Activated CD4-positive, alpha-beta T cell treated with anti-CD3 and anti-CD28 coated beads, Interleukin-2, Interleukin-6, amounts not matched to agents 100 ng/mL and 50 ng/mL, durations not matched to agents 16 hours and 8 hours (primary cell): ENCODE measurements at places on chromosomes 5 and 9.

DNA sequence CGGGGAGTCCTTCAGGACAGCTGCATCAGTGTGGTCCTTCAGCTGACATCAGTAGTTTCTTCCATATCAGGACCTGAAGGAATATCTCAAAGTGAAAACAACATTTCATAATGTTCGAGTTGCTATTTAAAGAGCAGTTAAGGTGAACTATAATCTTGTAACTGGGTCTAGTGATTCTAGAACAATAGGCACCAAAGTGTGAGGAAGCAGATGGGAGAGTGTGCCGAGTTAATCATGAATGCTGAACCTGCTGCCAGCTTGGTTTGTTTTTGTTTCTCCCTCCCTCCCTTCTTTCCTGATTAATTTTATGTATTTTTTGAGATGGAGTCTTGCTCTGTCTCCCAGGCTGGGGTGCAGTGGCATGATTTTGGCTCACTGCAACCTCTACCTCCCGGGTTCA, 3.6 kb upstream of the PTGR1 start:
- DNase-seq: no peak

DNA sequence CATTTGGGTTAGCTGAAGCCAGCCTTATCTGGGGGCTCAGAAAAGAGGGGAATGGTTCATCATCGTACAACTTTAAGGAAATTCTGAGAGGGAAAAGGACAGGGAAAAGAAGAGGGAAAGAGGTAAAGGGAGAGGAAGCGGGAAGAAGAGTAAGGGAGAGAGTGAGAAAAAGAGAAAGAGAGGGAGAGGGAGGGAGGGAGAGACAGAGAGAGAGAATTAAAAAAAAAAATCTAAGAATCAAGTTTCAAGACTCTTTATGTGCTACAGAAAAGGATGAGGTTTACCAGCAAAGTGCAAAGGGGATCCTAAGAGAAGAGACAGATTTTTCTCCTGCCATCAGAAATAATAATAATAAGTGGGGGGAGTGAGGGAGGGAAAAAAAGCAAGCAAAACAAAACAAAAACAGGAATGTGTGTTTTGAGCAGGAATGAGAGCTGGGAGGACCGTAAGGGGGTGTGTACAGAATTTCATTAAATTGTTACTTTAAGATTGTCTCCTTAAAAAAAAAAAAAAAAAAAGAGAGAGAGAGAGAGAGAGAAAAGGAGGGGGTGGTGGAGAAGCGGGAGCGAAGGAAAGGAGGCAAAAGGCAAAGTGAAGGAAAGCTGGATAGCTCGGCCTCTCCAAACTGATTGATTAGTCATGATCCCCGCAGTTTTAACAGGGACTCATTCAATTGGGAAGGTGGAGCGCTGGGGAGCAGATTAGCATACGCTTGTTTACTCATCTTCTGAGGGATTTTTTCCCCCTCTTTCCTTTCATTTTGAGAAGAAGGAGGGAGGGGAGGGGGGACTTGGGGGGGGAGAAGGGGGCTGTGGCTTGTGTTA, 438 bp upstream of the PAPPA start:
- DNase-seq: no peak

DNA sequence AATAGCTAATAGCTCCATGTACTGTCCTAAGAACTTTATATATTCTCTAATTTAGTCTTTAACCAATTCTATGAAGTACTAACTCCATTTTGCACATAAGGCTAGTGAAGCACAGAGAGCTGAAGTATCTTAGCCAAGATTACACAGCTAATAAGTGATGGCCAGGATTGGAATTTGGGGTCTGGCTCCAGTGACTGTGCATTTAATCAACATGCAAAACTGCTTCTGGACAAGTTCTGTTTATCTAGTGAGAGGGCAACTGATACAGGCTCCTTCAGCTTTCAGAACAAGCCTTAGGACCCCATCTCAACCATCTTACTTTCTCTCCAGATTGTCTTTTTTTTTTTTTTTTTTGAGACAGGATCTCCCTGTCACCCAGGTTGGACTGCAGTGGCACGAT, 21.3 kb downstream of the SLC25A25 start:
- no peak for DNase-seq

GRCh38 chr5:14208071-14209021, 65.2 kb downstream of the TRIO start:
- DNase-seq: peak; percentile 27

DNA sequence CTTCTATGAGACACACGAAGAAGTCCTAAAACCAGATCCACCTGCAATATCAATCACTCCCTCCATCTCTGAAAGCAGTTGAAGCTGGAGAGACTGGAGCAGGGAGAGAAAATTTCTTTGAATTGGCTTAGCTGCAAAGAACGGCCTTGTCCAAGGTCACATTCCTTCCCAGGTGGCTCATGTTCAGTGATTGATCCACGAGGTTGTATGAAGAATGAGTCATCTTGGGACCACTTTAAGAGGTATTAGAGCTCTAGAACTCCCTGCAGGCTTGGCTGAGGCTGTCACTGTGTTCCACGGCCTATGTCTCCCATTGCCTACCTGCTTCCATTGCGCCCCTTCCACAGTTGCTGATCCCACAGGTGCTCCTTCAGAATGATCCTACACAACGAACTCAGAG, 68.2 kb downstream of the HMHB1 start:
- no peak for DNase-seq

- DNase-seq: peak; percentile 96
These were observed at the start of gene CEP72 for GRCh38 chr5:611731-612486. CEP72 (plus strand) TSS chr5:612340; CDS start chr5:612362, 22 bp downstream.

GRCh38 chr5:75037106-75037505, 15.3 kb downstream of the GCNT4 start:
- DNase-seq: no peak

GRCh38 chr5:68332080-68332451, 116.5 kb downstream of the PIK3R1 start:
- no peak for DNase-seq

DNA sequence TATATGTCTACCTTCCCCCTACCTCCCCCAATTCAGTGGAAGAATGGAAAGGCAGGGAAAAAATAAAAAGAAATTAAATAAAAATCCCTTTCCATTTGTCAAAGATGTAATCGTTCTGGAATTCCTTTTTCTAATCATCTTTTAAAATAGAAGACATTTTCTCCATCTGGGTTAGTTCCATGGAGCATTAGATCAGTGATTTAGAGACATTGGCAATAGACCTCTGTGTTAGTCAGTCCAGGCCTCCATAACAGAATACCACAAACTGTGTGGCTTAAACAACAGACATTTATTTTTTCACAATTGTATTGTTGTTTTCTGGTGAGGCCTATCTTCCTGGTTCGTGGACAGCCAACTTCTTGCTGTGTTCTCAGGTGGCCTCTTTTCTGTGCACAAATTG, 516.6 kb upstream of the DAB2 start:
- no peak for DNase-seq

GRCh38 chr9:137606734-137607138, 1.2 kb downstream of the ARRDC1 start:
- DNase-seq: no peak

DNA sequence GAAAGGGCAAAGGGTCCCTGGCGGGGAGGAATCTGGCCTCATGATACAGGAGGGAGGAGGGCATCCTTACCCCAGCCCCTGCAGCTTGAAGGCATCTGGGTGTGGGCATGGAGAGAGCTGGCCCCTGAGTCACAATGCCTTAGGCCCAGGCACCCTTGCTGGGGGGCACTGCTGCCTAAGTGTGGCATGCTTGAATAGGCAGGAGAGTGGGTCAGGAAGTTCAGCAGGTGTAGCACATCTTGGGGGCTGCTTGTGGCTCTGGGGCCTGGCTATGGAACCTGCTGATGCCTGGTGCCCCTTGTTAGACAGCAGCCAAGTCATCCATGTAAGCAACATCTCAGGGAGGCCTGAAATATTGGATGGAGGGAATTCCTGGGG, 63.1 kb downstream of the HSPA4 start:
- DNase-seq: no peak

DNA sequence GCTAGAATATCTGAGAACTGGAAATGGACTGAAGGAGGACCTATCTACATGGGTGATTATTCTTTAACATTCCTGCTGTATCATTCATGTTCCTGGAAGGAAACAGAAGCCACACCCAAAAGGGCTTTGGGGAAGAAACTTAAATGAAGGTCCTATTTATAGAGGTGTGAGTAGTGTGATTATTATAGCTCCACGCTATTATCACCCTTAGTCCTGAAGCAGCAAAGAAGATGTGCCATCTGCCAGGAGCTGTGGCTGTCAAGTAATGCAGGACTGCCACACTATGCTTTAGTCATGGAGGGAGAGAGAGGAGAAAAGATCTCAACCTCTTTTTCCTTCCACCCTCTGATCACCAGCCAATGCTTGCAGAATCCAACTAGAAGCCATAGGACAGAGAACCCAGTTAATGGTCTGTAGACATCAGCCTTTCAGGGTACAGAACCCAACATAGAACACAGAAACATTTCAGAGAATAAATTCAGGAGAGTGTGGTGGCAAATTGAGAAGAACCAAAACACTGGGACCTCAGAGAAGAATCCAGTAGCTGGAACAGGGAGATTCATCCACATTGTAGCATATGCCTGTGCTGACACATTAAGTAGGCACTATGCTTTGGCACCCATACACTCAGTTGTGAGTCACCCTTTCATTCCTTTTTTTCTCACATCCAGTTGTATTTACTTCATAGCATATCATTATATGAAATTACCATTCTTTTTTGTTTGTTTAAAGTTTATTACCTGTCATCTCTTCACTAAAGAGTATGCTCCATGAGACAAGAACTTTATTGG, 21.0 kb upstream of the RNF180 start:
- DNase-seq: no peak

DNA sequence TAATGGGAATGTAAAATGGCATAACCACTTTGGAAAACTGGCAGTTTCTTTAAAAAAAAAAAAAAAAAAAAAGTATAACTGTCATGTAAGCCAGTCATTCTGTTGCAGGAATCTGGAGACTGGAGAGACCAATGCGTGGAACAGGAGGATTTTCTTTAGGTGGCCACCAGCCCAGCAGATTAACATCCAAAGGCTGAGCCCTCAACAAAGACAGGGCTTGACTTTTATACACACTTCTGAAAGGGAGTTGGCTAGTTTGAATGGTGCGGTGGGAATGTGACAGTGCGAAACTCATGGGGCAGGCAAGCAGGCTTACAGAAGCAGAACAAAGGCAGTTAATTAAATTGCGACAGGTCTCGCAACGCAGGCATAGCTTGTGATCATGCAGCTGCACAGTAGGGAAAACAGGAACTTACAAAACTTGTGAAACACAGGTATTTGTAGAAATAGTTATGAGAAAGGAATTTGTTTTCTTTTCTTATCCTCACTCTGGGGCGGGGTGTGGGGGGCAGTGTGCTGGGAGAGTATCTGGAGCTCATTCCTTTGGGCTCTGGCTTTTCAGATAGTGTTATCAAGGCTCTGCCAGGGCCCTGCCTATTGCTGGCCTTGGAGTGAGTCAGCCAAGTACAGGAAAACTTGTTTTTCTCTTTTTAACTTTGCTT, 12.0 kb downstream of the UIMC1 start:
- no peak for DNase-seq

GRCh38 chr5:179124853-179125788, 64.9 kb downstream of the ZNF354C start:
- no peak for DNase-seq

GRCh38 chr9:112546149-112547012, 59.8 kb downstream of the KIAA1958 start:
- peak; percentile 4 for DNase-seq

GRCh38 chr5:135340568-135340967, 58.5 kb downstream of the MACROH2A1 start:
- DNase-seq: no peak

DNA sequence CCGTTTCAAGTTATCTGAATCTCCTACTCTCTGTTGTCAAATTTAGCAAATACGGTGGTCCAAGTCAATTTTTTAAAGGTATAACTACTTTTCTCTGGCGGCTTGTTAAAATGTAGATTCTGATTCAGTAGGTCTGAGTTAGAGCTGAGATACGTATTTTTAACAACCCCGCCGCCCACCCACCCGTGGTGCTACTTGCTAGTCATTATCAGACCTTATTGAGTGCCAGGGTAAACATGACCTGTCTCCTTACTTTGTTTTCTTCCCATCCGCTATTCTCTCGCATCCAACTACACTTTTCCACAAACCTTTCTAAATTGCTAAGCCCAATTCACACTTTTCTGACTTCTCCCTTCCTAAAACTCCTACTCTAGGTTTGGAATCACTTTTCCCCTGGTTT, 694 bp upstream of the PLAA start:
- peak; percentile 27 for DNase-seq

DNA sequence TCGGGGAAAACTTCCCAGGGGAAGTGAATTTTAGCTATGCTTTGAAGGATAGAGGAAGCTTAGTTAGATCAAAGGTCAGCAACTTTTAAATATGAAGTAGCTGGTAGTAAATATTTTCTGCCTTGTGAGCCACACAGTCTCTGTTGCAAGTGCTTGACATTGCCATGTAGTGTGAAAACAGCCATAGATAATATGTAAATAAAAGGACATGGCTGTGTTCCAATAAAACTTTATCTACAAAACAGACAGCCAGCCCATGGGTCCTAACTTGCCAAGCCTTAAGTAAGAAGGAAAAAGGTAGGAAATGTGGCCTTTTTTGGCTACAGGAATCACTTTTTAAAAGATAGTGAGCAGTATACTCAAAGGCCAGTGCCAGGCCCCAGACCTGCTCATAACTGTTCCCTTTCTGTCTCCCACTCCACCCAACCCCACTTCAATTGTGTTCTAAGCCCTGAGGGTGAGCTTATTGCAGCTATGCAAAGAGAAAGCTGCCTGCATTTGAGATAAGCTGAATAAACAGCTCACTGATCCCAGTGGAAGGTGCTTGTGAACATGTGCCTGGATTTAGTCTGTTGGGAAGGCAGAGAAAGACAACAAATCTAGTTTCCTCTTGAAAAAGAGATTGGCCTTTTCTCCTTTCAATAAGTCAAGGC, 113.0 kb upstream of the TRIM32 start:
- no peak for DNase-seq

- no peak for DNase-seq
These were observed 24.3 kb upstream of the KCNIP1 start for GRCh38 chr5:170479484-170479883.

DNA sequence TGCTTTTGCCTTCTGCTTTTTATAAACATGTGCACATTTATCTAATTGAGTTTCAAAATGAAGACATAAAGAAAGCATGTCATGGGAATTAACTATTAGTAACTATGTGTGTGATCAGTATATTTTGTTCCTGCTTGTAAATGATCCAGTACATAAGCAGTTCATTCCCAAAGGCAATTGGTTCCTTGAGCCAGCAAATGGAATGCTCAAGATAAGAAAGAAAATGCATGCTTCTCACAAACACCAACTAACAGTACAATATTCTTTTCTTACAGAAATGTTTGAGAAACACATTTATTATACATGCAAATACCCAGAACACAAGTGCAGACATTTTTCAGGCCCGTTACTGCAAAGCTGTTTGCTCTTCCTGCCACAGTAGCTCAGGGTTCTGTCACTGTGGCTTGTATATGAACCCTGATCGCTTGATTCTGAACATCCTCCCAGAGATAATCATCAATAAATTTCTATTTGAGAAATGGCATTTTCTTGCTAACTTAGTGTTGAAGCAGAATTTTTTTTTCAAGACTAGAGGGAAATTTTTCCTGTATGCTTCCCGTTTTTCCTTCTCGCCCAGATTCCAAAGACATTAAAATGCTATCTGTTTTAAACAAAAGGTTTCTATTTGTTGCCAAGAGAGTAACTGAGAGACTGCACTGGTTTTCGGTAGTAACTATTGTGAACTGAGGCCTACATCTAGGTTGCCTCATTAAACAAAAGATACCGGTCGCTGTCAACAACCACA, 1.9 kb downstream of the GNAQ start:
- peak; percentile 52 for DNase-seq

- DNase-seq: no peak
These were observed 57.1 kb downstream of the PSD2 start for GRCh38 chr5:139852696-139853095.
